Fibroblast of skin of left quadriceps (primary cell): ENCODE measurements at places on chromosomes 1 and 21.

DNA sequence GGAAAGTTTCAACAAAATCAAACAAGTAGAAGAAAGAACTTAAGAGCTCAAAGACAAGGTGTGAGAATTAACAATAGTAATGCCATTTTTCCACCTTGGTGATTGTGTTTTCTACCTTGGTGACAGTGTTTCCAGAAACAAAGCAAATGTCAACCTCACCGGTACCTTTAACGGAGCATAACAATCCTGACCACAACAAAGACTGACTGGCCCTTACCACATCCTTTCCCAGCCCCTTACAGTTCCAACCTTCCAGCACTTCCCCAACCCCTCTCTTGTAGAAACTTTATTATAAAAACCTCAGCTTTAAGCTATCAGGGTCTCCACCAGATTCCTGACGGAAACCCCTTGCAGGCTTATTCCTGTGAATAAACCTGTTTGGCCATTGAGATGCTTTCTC is 16.7 kb downstream of the STYXL2 start:
- DNase-seq = no peak

GRCh38 chr1:173421789-173422188 is 55.3 kb upstream of the PRDX6 start:
- DNase-seq = no peak

- DNase-seq = no peak
Measured at GRCh38 chr1:223161321-223161720, 18.3 kb upstream of the TLR5 start.

- DNase-seq = peak; percentile 94
Measured at GRCh38 chr1:244163861-244164510, 112.9 kb downstream of the ZBTB18 start.

DNA sequence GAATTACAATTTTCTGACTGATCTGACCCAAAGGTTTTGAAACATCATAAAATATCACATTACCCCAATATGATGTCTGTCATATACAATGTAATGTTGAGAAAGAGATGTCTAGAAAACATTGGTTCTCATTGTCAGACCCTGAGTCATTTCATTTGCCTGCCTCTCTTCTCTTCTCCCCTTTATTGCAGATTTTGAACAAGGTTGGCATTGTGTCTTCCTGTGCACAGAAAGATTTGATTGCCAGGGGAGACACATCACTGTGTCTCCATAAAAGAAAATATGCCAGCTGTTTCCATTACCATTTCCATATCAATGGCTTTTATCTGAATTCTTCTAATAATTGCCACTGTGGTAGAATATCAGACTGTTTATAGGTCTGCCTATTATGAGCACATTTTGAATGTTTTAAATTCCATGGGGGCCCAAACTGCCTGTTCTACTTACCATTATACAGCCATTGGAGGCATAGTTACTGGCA is 65.6 kb downstream of the IFI44 start:
- peak; percentile 36 for DNase-seq

- DNase-seq = no peak
Measured at GRCh38 chr1:67429011-67429527, 1.1 kb downstream of the SERBP1 start.

- no peak for DNase-seq
Measured at GRCh38 chr1:178821134-178821866, 49.6 kb downstream of the ANGPTL1 start.

DNA sequence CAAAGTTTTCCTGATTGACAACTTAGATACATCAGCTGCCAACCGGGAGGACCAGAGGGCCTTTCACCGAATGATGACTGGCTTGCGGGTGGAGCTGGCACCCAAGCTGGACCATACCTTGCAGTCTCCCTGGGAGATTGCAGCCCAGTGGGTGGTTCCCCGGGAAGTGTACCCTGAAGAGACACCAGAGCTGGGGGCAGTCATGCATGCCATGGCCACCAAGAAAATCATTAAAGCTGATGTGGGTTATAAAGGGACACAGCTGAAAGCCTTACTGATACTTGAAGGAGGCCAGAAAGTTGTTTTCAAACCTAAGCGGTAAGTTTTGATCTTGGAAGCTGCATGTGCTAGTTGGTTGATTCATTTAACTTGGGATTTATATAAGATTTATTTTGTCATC is 18.2 kb downstream of the FAM20B start:
- DNase-seq = no peak

- no peak for DNase-seq
Measured at GRCh38 chr1:218357893-218358232, 12.7 kb downstream of the TGFB2 start.

GRCh38 chr1:232684371-232685105 is 54.6 kb upstream of the SIPA1L2 start:
- no peak for DNase-seq

DNA sequence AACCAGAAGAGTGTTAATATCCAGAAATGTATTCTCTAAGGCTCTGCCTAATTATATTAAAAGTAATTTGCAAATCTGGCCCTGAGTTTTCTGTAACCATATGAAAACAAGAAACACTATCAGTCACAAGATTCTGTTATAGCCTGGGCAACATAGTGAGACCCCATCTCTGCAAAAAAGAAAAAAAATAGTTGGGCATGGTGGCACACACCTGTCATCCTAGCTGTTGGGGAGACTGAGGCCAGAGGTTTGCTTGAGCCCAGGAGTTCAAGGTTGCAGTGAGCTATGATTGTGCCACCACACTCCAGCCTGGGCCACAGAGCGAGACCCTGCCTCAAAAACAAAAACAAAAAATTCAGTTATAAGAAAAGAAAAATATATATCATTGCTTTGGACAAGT is 25.6 kb downstream of the C1orf21 start:
- DNase-seq = no peak

DNA sequence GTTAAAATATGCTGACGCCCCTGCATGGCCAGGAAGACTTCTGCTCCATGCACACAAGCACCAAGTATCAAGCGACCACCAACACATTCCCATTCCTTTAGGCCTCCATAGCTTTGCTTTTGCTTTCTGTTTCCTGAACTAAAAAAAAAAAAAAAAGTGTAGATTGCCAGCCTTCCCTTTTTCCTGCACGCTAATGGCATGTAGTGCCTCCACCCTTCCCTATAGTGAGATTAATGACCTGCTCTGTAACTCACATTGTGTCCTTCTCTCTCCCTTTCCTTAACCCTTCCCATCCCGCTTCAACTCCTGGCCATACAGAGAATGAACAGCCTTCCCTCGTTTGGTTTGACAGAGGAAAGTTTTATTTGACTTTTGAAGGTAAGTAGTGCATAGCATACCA is 57.1 kb upstream of the DYNLT5 start:
- no peak for DNase-seq

DNA sequence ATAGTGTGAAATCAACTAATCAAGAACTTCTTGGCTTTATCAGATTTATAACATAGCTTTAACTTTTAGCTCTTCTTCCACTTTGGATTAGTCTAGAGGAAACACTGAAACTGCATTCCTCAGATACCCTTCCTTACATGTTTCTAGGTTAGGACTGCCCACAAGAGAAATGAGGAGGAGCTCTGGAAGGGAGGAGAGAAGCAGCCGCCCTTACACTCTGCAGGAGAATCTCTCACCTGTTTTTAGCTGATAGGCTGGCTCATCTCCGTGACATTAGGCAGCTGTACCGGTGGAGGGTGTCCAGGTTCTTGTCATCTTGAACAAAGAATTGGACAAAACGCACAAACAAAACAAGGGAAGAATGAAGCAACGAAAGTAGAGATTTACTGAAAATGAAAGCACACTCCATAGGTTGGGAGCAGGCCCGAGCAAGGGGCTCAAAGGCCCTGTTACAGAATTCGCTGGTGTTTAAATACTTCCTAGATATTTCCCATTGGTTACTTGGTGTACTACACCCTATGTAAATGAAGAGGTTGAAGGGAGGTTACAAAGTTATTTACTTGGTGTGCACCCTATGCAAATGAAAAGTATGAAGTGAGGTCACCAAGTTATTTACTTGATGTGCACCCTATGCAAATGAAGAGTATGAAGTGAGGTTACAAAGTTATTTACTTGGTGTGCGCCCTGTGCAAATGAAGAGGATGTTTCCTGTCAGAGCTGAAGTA is 524.9 kb upstream of the CHRM3 start:
- DNase-seq = no peak

DNA sequence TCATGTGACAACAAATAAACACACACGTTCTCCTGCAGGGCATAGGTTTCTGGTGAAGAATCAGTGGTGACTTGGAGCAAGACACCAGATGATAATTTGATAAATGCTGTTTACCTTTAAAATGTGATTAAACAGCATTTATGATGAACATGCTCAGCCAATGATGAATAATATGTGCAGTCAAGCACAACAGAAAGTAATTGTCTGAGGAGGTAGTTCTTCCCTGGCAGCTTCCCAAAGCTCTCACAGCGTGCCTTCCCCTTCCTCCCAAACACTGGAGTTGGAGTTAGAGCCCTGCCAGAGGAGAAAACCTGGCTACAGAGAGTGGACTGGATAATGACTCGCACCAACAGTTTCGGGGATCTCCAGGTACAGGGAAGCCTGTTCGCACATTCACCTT is 463.5 kb downstream of the SMYD3 start:
- no peak for DNase-seq

- no peak for DNase-seq
Measured at GRCh38 chr21:35994613-35995012, 65.7 kb downstream of the SETD4 start.

GRCh38 chr1:22341791-22342605 is 109.7 kb upstream of the ZBTB40 start:
- DNase-seq = peak; percentile 76

DNA sequence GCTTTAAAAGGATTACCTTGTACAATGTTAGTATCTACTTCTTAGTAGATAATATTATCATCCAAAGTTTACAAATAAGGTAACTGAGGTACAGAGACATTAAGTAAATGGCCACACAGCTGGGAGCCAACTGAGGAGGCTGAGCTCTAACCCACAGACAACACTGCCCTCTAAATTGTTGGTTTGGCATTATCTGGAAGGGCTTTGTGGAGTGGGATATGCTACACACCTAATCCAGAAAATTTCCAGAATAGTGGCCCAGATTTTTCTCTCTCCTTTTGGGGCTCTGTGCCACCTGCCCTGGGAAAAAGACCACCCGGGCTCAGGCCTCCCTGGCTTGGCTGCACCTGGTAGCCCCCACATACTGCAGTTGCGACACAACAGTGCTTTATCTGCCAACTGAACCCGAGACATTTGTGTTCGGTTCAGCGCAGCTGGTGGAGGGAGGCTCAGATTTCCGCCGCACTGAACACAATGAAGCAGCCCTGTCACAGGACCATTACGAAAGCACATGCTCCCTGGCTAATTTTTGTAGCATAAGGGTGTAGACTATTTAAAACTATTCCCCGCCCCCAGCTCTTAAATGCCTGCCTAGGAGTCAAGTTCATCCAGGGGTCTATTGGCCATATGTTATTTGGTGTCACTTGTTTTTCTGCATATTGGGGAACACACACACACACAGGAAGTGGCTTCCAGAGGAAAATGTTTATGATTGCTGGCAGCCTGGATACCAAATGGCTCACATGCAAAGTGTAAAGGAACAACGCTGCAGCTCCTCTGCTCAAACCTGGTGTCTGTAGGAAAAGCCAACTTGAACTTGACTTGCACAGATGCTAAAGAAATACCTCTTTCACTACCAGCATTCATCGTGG is 92.3 kb upstream of the ESRRG start:
- DNase-seq = peak; percentile 6

DNA sequence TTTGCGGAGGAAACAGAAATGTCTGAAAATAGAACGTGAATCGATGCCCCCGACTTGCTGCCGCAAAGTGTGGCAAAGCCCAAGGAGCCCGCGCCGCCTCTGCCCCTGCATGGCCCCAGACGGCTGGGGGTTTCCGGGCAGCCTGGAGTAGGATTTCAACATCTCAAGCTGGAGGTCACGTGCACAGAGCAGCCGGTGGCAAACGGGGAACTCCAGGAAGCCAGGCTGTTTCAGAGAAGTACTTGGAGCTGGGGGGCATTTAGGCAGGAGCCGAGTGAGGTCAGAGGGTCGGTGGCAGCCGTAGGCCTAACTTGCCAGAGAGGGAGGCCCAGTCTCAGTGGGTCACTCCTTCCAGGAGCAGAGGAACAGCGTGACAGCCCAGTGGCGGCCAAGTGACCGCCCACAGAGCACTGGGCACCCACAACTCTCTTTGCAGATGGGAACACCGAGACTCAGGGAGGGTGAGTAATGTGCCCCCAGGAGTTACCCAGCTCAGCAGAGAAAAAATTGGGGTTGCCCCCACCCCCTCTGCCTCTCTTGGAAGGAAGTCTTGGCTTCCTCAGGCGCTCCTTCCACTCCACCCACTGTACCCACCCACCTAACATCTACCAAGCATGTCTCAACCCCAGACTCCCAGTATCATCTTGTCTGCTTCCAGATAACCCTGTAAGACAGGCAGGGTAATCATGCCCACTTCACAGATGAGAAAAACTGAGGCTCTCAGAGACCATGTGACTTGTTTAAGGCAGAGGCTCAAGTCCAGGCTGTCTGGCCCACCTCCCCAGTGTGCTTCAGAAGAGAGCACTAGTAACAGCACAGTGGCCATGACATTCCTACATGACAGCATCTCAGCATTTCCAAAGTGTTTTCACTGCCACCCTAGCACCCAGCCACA is 179.4 kb downstream of the HIVEP3 start:
- DNase-seq = peak; percentile 51

GRCh38 chr1:15636436-15636835 is 19.2 kb downstream of the DDI2 start:
- no peak for DNase-seq

- no peak for DNase-seq
Measured at GRCh38 chr1:55313903-55314302, 98.7 kb upstream of the USP24 start.

DNA sequence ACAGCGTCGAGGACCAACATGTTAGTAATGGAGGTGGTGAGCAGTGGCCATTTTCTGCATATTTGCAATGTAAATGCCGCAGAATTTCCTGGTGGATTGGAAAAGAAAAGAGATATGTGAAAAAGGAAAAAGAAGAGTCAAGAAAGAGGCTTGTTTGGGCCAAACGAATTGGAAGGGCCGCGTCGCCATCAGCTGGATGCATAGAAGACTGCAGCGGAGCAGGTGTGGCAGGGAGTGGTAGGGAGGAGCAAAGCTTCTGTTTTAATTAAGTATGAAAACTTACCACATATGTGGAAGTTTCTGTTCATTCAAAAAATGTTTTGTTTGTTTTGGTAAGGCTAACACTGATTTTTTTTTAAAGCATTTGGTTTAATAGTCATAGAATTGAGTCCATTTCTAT is 690.7 kb downstream of the NCAM2 start:
- DNase-seq = no peak

DNA sequence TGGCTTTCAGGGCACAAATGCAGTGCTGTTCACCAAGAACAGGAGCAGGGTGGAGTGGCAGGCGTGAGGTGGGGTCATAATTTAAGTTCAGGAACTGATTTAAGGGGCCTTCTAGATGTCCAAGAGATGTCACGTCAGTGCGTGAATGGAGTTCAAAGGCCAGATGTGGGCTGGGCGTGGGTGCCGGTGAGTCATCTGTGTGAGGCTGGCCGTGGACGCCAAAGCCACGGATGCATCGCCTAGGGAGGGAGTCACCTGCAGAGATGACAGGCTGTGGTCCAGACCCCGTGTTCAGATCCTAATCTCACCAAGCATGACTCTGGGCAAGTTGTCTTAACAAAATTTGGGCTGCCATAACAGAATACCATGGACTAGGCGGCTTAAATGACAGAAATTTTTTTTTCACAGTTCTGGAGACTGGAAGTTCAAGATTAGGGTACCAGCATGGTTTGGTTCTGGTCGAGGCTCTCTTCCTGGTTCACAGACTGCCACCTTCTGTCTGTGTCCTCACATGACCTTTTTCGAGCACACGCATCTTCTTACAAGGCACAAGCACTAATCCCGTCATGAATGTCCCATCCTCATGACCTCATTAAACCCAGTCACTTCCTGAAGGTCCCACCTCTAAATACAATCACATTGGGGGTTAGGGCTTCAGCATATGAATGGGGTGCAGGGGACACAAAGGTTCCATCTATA is 109.6 kb downstream of the PRDM2 start:
- DNase-seq = no peak
